ENCODE measurements at places on chromosomes 12 and 14. TPM values are rescaled to one million over a fixed set of nuclear protein-coding genes. Genes with fewer than 3 reads are reported as not detected.
A peak's percentile ranks its signal among the peaks of the same experiment; 100 is the strongest.

GPRC5A gene
- 0.58 TPM for total RNA-seq

SOX5 gene
- 4.9 TPM for total RNA-seq

RND1 gene
- total RNA-seq: not detected

KCNH5 gene
- total RNA-seq: not detected

NPFF gene
- not detected for total RNA-seq

TMEM63C gene
- total RNA-seq: 0.73 TPM

MMP17 gene
- total RNA-seq: 3.1 TPM

LYZ gene
- 177 TPM for total RNA-seq

PMCH gene
- not detected for total RNA-seq

TEX52 gene
- total RNA-seq: not detected

EFS gene
- total RNA-seq: 3.9 TPM

CD163 gene
- 19.6 TPM for total RNA-seq

CPNE6 gene
- not detected for total RNA-seq

JPH4 gene
- total RNA-seq: 0.43 TPM

IL26 gene
- not detected for total RNA-seq

RESF1 gene
- 255 TPM for total RNA-seq

IQSEC3 gene
- total RNA-seq: 0.73 TPM

SPTB gene
- 3.5 TPM for total RNA-seq

ITGB7 gene
- 5.7 TPM for total RNA-seq

DBX2 gene
- not detected for total RNA-seq

EEF1AKMT3 gene
- total RNA-seq: 16.4 TPM

ESPL1 gene
- 6.7 TPM for total RNA-seq

NGDN gene
- total RNA-seq: 20.3 TPM

GRCh38 chr12:33588725-33589405 is 149.2 kb upstream of the SYT10 start:
- no peak for DNase-seq

DNA sequence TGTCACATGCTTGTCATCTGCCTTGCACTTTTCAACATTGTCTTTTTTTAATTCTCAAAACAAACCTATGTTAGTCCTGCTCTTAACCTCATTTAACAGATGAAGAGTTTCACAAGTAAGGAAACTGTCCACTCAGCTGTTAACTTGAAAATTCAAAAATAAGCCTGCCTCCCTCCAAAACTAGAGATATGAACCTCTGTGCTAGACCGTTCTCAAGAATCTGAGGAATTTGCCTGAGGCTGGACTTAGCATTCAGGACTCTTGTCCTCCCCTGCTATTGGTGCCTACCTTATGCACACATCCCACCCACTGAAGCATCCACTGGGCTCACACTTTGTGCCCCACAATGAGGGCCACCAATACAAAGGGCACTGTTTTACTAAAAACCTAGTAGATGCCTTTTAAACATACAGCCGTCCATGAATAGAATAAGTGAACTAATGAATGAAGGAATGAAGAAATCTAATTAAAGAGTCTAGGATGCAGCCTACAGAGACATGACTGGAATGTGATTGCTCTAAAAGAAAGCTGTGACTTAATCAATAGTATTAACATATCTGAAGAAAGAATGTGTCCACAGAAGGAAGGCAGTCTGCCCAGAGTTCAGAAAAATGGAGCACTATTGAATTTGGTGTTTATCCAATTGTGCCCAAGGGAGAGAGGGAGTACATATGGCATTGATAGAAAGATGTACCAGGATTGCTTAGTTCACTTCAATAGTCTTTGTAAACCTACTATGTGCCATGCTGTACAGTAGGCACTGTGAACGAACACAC is 238.5 kb downstream of the SPTSSA start:
- DNase-seq: no peak

- peak; percentile 48 for DNase-seq
These were observed 15.2 kb upstream of the PLEKHG6 start for GRCh38 chr12:6295094-6295811.

- no peak for DNase-seq
These were observed 4.9 kb upstream of the AQP6 start for GRCh38 chr12:49967777-49968250.

DNA sequence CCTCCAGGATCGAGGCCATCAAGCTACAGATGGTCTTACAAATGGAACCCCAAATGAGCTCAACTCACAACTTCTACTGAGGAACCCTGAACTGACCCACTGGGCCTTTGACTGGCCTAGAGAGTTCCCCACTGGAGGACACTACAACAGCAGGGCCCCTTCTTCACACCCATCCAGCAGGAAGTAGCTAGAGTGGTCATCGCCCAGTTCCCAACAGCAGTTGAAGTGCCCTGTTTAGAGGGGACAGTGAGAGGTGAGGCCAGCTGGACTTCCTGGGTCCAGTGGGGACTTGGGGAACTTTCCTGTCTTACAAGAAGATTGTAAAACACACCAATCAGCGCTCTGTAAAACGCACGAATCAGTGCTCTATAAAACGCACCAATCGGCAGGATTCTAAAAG is 247.9 kb upstream of the BTG1 start:
- DNase-seq: no peak

DNA sequence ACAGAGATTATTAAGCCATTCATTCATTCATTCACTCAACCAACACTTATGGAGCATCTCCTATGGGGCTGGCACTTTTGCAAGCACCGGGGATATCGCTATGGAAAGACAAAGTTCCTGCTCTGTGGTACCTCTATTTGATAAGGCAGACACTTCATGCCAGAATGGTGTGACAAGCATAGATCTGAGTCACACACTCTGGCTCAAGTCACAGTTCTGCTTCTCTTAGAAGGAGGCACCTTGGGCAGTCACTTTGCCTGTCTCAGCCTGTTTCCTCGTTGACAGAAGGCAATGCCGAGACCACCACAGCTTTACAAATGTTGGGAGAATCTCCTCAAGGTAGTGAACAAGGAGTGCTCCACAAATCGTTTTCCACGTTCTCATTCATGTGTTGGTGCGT is 205.2 kb downstream of the SLC41A2 start:
- DNase-seq: no peak

- DNase-seq: no peak
These were observed 36.2 kb downstream of the GRIN2B start for GRCh38 chr12:13945236-13945635.

DNA sequence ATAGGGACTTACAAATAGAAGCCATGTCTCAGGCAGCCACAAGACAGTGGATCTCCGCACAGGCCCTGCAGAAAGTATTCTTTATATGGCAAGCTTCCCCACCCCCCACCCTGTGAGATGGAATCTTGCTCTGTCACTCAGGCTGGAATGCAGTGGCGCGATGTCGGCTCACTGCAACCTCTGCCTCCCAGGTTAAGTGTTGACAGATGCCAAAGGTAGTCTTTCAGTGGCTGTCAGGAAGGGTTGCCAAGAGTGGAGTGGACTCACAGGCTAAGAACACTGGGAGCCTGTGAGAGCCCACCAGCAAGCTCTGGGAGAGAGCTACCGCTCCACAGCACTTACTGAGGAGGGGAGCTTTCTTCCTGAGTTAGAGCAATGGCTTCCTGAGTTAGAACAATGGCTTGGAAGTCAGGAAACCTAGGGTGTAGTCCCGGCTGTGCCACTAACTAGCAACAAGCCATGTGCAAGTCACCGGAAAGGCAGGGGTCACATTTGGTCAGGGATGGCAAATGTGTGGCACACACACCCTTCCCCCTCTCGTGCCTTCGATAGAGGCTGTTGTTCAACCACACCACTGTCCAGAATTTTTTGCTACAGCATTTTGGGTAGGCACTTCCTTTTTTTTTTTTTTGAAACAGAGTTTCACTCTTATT is 2.6 kb downstream of the RNASE1 start:
- peak; percentile 33 for DNase-seq

GRCh38 chr12:46652692-46653091 is 173.1 kb downstream of the SLC38A4 start:
- DNase-seq: no peak

GRCh38 chr12:33988913-33989312 is 33.4 kb upstream of the ALG10 start:
- no peak for DNase-seq

GRCh38 chr14:29348504-29348903 is 579.1 kb downstream of the PRKD1 start:
- DNase-seq: no peak

GRCh38 chr14:66746316-66747006 is 238.5 kb downstream of the GPHN start:
- no peak for DNase-seq

DNA sequence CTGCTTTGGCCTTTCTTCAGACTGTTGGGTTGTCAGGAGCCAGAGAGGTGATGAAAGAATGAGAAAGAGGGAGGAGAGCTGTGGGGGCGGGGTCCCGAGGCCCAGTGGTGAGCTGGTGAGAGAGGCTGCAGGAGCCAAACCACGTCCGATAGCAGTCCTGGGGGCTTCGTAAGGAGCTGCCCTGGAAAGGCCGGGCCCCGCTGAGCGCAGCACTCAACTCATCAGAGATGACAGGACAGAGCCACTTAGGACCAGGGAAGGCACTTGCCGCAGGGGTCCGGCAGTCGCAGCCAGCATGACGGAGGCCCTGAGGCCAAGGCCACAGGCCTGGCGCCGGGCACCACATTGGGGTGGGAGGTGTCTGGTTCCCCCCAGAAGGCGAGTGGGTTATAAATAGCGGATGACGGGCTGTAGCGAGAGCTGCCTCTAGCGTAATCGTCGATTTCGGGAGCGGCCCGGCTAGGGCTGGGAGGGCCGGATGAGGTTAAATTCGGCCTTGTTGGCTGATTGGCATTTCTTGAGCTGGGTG is 179.0 kb downstream of the TSPAN9 start:
- no peak for DNase-seq

GRCh38 chr12:103848917-103849491 is 8.0 kb upstream of the NT5DC3 start:
- peak; percentile 72 for DNase-seq

DNA sequence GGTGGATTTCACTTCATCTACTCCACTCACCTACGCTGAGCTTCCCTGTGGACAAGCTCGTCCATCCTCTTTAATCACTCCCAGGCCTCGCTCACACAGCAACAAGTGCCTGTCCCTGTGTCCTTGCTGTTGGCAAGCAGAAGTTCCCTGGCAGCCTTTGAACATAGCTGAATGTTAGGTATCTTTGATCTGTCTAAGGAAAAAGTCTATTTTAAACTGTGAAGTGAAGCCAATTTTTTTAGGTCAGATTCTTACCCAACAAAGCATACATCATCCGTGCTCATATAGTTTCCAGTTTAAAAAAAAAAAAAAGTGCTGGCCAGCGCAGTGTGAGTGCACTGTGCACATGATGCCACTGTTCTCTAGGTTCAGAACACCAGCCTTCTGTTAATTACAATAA is 36.3 kb downstream of the PPP2R5C start:
- DNase-seq: no peak

DNA sequence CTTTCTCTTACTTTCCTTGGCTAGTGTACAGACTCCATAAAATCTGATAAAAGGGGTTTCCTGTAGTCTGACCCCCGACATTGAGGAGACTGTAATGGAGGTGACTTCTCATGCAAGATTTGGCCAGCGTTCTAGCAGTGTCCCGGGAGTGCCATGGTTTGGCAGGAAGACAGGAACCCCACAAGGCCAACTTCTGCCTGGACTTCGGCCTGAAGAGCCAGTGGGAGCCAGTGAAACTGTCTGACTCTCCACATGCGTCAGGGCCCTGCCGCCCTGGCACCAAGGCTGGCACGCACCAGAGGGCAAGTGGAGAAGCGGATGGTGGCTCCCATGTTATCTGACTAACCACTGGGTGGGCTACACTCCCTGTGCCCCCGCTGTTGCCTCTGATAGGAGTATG is 70.5 kb downstream of the TMEM260 start:
- DNase-seq: no peak

DNA sequence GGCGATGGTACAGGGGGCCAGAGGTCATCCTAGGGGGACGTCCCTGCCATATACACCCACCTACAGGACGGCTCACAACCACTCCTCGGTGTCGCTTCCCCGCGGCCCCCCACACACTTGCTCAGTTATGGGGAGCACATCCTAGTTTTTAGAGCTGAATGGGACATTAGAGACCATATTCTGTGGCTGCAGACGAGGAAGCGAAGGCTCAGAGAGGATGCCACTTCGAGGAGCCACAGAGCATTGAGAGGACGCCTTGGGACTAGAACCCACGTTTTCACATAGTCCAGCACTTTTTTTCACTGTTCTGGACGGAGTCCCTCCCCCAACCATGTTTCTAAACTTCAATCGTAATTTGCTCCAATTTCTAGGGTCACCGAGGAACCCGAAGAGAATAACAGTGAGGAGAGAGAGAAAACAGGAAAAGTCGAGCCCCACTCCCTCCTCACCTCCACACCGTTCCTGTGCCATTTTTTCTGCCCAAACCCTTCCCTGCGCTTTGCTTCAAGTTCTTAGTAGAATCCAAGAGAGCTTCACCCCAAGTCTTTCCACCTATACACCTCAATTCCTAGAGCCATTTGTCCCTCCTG is 641 bp upstream of the ASCL1 start:
- DNase-seq: no peak

- DNase-seq: no peak
These were observed 34.6 kb upstream of the NT5DC3 start for GRCh38 chr12:103875666-103876065.

DNA sequence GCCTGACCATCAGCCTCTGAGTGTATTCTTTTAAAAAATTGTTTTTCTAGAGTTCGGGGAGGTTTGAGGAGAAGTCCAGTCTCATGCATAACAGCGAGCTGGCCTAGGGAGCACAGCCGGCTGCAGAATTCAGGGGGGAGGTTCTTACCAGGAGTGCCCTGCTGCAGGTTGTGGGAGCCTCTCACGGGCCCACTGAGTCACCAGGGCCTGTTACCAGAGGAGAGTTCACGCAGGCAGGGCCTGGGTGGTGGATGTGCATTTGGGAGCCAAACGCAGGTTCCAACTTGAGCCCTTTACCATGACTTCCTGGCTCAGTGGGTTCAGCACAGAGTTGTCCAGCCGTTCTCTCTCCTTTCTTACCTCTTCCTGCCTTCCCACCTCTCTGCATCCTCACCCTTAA is 14.4 kb downstream of the CD9 start:
- no peak for DNase-seq

- peak; percentile 28 for DNase-seq
These were observed 202.6 kb upstream of the LRFN5 start for GRCh38 chr14:41404126-41404525.

Data from stomach (tissue), 19 donors.